CD4-positive, alpha-beta T cell treated with Interleukin-2 at 100 ng/mL for 4 hours (primary cell): ENCODE measurements at places on chromosomes 5 and 9.
A peak's percentile ranks its signal among the peaks of the same experiment; 100 is the strongest.

DNA sequence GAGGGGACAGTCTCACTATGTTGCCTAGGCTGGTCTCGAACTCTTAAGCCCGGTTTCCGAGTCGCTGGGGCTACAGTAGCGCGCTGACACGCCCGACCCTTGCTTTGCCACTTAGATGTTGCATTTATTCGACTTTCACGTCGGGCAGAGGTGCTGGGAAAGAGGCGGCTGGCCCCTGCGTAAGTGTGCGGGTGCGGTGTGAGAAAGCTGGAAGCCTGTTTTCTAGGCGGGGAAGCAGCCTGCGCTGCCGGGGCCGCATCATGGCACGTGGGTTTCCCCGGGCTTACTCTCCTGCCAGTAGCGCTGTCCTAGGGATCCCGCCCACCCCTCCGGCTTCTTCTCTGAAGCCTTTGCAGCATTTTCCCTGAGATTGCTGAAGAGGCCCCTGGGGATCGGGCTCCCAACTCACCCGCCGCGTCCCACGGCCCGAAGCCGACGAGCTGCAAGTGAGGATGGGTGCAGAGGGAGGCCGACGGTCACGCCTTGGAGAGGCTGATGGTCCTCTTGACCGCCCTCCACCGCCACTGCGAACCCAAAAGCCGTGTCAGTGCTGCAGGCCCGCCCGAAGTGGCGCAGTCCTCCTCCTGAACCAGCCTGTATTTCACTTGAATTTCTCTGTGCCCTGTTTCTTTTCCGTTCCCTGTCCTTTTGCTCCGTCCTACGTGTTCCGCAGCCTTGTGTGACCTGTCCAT lies 5.8 kb upstream of the TRIM41 start:
- DNase-seq: peak; percentile 66

DNA sequence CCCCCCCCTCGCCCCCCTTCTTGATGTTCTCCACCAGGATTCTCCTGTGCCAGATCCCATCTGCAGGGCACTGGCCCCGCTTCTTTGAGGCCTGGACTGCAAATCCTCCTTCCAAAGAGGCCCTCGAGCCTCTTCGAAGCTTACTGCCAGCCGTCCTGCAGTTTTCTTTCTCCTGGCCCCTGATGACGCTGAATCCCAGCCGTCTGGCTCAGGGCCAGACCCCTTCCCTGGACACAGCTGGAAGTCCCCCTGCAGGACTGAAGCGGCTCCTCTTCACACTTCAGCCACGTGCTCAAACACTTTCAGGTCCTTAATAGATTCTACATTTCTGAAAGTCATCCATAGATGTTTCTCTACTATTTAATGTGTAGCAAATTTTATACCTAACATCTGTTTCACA lies 121.5 kb downstream of the EHMT1 start:
- no peak for DNase-seq

- DNase-seq: no peak
Measured at GRCh38 chr5:172334641-172335040, 51.1 kb upstream of the UBTD2 start.

DNA sequence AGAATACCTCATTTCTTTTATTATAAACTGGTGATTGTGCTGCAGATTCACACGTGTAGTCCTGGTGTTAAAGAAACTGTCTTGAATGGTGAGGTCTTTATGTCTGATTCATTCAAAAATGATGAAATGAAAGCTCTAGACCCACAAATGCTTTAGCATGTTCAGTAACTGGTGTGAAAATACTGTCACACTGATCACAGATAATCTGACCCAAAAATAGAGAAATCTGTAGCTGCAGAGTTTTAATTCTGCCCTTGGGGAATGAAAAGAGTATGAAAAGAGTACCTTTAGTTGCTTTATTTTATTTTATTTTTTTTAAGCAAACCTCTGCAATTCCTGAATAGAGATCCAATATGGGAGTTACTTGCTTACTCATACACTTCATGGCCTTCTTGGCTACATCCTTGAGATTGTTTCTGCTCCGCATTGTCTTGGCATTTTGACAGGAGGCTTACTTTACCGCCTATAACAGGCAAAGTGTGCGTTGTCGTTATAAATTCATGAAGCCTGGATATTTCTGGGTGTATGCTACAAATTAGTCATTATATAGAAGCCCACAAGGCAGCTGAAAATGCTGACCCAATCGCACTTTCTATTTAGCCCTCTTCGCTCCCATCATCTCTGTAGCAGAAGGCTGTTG lies 2.7 kb downstream of the RGMB start:
- DNase-seq: no peak

GRCh38 chr5:78566747-78567425 lies 81.7 kb downstream of the LHFPL2 start:
- no peak for DNase-seq

DNA sequence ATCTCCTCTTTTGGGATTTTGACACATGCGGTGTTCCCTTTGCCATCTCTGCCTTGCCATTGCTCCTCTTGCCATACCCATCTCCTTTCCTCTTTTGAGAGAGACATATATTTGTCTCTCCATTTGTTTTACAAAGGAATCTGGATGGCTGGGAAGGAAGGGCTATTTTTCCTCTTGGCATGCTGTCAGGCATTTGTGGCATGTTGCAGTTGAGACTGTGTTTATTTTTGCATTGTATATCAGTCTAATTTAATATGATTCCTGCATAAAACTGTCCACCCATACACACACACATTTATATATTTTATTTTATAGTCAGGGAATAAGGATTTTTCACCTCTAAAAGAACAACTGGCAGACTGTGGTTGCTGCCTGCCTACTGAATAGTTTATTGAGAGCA lies 1105.8 kb upstream of the SEMA6A start:
- no peak for DNase-seq

GRCh38 chr5:136906545-136906944 lies 541.2 kb upstream of the TRPC7 start:
- DNase-seq: no peak

- DNase-seq: no peak
Measured at GRCh38 chr9:264231-264630, 49.6 kb downstream of the DOCK8 start.

GRCh38 chr5:32172923-32173266 lies 1.2 kb downstream of the GOLPH3 start:
- no peak for DNase-seq

DNA sequence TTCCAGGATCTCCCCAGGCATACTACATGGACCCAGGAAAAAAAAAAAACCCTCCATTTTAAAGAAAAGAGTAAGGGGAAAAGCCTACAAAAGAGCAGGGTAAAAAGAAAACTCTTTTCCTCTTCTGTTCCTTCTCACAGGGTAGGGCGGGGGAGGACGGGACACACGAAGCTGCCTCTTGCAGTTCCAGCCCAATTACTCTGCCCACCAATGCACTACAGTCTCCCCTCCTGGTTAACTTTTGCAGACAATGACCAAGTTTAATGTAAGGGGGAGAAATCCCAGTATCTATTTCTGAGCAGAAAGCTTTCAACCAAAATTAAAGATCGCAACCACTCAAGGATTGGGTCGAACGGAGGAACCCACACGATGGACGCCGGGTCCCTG lies 1.3 kb downstream of the BRD3 start:
- no peak for DNase-seq

DNA sequence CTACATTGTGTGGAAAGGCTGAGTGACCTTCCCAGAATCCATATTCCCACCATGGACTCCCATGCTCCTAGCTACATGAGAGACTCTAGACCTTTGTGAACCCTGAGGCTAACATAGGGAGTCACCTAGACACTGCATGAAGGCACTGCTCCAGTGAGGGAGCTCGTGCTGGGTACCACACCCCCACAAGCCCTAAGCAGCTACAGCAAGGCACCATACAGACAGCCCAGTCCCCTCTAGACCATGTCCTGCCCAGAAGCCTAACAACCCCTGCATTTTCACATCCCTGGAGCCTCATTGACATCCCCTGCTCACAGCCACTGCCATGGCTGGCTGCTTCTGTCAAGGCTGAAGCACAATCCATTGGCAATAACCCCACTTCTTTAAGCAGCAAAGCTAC lies 176.5 kb upstream of the CTNND2 start:
- DNase-seq: no peak

GRCh38 chr9:100515578-100516494 lies 42.9 kb downstream of the TMEFF1 start:
- DNase-seq: no peak

DNA sequence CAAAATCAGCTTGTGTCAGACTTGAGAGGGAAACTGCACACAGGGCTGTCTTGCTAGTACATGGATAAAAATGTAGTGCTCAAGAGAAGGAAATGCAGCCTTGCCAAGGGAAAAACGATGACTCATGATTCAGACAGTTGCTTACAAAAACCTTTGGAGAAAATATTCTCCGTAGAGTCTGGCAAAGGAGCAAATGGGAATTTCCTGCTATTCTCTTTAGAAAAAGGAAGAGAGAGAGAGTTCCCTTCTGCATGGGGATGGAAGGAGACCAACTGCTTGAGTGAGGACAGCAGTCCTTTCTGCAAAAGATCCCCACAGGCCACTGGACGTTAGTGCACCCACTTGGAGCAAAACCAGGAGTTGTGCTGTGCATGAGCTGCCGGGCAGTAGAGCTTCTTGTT lies 7.6 kb downstream of the IFNB1 start:
- DNase-seq: no peak

DNA sequence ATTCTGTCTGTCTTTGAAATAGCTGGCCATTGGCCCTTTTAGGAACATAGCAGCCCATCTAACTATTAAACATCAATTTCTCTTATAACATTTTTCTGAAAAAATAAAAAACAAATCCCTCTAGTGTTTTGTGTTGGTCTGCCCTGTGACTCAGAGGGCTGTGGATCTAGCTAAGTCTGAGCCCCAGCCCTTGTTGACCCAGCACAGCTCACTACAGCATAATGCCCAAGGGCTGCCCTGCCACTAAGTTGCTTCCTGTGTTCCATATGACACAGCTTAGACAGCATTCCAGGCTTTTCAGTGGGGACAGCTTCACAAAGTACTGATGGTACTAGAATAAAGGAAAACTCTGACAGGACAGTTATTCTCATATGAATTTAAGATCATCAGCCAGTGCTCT lies 136.0 kb downstream of the SCAMP1 start:
- no peak for DNase-seq

GRCh38 chr5:151707567-151707966 lies 20.9 kb upstream of the SPARC start:
- no peak for DNase-seq

- no peak for DNase-seq
Measured at GRCh38 chr9:92728831-92729734, 35.5 kb downstream of the BICD2 start.

DNA sequence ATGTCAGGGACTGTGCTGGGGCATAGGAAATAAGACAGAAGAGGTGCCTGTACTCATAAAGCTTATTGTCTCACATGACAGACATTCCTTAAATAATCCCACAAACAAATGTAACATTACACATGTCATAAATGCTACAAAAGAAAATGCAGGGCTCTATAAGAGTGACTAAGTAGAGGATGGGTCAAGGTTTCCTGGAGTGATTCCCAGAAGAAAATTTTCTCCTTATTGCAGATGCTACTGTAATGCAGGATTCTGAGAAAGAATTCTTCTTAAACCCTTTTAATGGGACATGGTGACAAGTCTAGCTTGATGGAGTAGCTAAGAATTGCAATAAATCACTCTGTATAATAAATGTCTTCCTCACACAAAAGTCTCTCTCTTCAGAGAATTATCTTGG lies 55.7 kb downstream of the SH3TC2 start:
- no peak for DNase-seq

GRCh38 chr9:81073821-81074220 lies 615.5 kb downstream of the TLE1 start:
- no peak for DNase-seq

- DNase-seq: peak; percentile 3
Measured at GRCh38 chr5:73796164-73797131, 170.5 kb downstream of the ARHGEF28 start.

- no peak for DNase-seq
Measured at GRCh38 chr5:160462167-160462566, 40.5 kb downstream of the PTTG1 start.

GRCh38 chr5:50969151-50970031 lies 303.0 kb downstream of the PARP8 start:
- no peak for DNase-seq

DNA sequence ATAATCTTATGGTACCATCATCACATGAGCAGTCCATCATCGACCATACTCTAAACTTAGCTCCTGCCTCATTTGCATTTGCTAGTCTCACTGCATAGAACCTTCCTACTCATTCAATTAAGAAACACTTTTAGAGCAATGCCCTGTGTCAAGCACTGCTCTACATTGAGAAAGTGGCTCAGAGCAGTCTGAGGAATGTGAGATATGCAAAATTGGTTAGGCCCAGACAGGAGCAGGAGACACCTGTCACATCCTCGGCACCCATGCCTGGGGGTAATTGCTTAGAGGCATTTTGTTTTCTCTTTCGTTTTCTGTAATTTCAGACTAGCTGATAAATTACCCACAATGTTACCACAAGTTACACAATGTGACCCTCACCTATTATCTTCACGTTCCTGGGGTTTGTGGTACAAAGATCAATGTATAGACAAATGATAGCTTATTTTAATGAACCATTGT lies 4.9 kb upstream of the RARS1 start:
- peak; percentile 5 for DNase-seq

DNA sequence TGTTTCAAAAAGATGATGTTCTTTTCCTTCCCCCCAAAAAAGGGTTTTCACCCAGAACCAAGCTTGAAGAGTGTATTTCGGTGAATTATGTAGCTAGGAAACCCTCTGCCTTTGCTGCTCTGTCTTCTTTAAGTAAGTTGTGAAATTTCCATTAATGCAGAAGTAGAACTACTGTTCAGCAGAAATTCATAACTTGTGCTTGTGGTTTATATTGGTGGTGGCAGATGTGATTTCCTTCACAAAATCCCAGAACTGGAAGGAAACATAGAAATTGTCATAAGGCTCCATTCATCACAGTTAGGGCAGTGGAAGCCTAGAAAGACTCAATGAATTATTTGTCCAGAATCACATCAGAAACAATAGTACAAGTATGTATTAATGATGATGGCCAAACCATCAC lies 42.1 kb upstream of the DAB2 start:
- no peak for DNase-seq

GRCh38 chr9:18233311-18233710 lies 240.6 kb upstream of the ADAMTSL1 start:
- DNase-seq: no peak

DNA sequence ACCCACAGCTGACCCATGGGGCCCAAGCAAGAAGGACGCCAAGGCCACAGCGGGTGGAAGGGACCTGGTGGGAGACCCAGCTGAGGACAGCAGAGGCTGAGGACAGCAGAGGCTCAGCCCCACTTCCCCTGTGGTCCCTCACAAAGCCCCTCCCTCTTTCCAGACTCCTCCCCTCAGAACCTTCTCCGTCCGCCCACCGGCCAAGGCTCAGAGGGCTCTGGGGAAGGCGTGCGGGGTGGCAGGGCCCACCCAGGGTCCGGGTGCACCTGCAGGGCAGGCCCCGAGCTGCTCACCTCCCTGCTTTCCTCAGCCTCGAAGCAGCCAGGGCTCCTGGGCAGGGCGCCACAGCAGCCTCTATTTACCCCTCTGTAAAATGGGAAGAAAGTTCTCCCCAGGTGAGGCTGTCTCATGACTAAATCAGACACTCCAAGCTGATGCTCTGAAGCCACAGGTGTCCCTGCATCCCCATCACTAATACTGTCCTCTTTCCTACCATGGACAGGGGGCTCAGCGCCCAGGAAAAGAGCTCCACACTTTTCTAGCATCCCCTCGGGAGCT lies 137.9 kb upstream of the PPP1R26 start:
- DNase-seq: no peak

- DNase-seq: no peak
Measured at GRCh38 chr5:531749-532315, 7.6 kb upstream of the SLC9A3 start.
